ENCODE measurements at places on chromosomes 12 and 14. TPM values are rescaled to one million over a fixed set of nuclear protein-coding genes. Genes with fewer than 3 reads are reported as not detected.

DNA sequence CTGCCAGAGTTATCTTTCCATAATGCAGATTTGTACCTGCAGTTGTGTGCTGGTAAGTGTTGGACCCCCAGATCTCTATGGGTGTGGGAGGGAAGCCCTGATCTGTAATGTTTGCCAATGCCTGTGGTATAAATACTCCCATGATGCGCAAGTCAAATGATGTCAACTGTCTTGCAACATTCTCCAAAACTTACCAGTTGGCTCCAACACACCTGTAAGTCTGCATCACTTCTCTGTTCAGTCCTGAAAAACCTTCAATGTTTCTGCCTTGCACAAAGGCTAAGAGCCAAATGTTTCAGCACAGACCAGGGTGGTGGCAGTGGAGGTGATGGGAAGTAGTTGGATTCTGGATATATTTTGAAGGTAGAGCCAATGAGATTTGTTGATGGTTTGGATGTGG lies 3.1 kb downstream of the OS9 start:
- DNase-seq = no peak

GRCh38 chr14:52227619-52228222 lies 39.8 kb upstream of the PTGDR start:
- no peak for DNase-seq

Gene ATN1
- 11.4 TPM for total RNA-seq

DNA sequence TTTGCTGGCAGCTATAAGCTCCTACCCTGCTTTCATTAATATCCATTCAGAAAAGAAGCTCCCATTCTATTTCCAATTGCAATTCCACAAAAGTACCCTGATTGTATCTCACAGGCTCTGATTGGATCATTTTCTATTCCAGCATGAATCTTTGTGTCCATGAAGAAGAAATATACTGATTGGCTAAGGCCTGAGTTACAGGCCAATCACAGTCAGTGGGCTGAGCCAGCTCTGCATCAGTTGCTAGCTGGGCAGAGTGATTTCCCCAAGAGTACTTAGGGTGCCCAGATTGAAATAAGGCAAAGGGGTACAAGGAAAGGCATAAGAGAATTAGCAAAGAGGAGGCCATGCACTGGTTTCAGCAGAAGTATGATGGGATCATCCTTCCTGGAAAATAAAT lies 14.4 kb downstream of the ART4 start:
- DNase-seq = peak; percentile 28

DNA sequence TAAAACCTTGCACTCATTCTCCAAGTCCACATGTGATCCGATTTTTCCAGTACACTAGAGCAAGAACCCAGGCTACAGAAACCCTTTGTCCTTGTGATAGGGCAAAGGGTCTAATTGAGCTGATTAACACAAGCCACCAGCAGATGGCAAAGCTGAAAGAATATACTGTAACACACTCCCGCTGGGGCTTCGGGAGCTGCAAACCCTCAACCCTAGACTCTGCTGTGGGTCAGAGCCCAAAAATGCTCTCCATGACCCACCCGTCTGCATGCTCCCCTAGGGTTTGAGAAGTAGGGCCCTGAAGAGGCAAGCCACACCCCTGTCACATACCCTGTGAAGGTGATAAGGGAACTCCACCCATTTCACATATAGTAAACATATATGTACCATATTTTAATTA lies 33.6 kb upstream of the PCNX1 start:
- DNase-seq = peak; percentile 22

DNA sequence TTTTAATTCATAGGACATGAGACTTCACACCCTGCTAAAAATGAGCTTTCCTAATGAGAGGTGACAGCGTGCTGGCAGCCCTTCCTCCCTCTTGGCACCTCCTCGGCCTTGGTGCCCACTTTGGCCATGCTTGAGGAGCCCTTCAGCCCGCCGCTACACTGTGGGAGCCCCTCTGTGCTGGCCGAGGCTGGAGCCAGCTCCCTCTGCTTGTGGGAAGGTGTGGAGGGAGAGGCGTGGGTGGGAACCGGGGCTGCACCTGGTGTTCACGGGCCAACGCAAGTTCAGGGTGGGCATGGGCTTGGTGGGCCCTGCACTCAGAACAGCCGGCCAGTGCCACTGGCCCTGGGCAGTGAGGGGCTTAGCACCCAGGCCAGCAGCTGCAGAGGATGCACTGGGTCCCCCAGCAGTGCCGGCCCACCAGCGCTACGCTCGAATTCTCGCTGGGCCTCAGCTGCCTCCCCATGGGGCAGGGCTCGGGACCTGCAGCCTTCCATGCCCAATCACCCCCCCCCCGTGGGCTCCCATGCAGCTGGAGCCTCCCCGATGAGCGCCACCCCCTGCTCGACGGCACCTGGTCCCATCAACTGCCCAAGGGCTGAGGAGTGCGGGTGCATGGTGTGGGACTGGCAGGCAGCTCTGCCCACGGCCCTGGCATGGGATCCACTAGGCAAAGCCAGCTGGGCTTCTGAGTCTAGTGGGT lies 22.7 kb upstream of the B4GALNT1 start:
- DNase-seq = no peak

DNA sequence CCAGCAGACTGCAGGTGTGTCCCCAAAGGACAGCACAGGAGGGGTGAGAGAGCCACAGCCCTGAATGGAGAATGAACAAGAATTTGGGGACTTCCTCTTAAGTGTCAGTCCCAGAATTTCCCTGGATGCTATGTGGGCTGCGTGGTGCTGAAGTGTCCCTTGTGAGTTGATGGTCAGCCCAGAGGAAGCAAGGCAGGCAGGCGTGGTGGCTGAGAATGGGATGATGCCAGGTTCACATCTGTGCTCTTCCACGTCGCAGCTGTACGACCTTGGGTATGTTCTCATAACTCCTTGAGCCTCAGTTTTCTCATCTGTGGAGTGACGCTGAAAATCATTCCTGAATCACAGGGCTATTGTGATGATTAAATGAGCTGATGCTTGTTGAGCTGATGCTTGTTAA lies 62.1 kb upstream of the GPATCH2L start:
- DNase-seq = peak; percentile 48

Gene NTF3
- total RNA-seq = 0.92 TPM

DNA sequence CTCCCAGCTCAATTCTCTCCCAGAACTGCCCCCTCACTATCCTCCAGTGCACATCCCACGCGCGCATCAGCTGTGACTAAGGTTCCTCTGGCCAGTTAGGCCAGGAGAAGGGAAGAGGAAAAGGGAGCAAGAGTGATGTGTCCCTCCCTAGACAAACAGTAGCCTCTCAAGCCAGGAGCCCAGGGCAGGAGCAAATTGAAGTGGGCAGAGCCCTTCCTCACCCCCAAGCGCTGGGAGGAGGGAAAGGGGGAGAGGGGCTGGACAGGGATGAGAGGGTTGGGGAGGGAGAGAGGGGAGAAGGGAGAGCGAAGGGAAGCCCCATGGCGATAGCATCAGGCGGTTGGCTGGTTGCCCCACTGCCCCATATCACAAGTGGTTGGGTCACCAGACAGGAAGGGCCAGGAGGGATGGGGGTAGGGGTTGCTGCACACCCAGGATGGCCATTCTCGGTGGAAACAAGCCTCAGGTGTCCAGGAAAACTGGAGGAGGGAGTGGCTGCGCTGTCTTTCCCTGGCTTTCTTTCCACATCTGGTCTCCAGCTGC lies 1.1 kb downstream of the CD63 start:
- peak; percentile 63 for DNase-seq

GRCh38 chr12:113537046-113537750 lies 65.5 kb upstream of the LHX5 start:
- no peak for DNase-seq

DNA sequence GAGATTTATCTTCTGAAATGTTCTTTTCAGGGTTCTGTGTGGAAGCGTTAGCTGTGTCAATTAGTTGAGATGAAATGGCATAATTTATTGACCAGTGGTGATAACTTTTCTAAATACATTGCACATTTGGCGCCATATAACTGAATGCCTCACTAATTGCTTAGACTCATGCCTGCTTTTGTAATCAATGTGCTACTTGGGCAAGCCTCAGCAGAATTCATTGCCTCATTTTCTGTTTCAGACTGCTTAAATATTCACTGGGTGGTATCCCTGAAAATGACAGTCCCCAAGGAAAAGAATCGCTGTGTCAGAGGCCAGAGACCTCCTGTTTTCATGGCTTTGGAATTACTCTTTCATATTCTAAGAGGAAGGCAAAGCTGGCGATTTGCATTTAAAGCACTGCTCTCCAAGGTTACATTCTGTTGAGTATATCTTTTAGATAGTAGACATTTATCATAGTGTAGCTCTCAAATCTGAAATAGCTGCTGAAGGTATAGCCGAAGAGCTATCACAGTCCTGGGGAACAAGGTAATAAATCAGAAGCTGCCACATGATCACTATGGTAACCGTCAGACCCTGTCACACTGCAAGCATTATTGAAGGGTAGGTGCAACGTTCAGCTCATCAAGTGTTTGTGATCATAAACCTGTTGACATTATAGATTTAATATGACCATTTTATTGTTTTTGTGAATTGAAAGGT lies 297.3 kb upstream of the E2F7 start:
- DNase-seq = no peak

Gene SLC6A13
- not detected for total RNA-seq

- DNase-seq = no peak
These were observed 29.9 kb upstream of the RIC8B start for GRCh38 chr12:106744600-106744999.

All from H7 (cell line).